ENCODE measurements at places on chromosomes 2 and 18.

DNA sequence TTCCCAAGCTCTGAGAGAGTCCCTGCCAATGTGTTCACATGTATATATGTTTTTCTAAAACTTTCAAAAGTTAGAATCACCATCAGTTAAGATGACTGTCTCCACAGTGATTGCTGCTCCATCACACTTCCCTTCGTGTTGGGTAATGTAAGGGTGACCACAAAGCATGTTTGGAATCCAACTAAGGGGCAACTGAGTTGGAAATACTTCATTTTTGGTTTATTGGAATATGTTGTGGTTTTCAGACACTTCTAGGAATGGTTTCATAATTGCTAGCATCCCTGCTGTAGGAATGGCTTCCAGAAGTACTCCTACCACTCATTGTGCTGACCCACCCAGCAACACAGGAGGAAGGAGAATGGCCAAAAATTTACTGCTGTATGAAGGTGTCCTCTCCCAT lies 212.5 kb upstream of the GULP1 start:
- DNase-seq: peak; percentile 91

DNA sequence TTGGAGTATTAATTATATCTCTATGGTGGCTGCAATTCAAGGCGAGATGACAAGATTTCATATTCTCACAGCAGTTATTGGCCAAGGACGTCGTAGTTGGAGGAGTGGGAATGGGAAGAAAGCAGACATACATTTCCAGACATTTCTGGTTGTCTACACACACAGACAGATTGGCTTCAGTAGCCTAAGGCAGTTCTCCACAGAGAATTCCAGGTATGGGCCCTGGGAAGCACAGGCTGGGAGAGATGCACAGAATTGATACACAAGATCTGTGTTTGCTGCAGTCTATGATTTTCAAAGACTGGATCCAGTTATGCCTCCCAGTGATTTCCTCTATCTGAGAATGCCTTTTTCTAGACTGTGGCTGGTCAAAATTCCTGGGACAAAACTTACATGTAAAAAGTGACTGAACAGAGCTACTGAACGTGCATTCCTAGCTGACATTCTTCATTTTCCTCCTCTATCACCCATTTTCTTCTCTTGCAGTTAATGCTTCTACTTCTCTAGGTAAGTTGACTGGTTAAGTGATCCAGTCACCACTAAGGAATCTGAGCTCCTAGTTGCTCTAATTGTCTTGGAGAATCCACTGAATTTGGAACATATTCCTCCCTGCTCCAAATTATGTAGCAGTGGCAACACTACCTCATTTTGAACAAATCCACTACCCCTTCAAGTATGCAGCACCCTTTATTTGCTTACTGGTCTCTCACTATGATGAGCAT lies 386.7 kb upstream of the CDH7 start:
- DNase-seq: no peak

DNA sequence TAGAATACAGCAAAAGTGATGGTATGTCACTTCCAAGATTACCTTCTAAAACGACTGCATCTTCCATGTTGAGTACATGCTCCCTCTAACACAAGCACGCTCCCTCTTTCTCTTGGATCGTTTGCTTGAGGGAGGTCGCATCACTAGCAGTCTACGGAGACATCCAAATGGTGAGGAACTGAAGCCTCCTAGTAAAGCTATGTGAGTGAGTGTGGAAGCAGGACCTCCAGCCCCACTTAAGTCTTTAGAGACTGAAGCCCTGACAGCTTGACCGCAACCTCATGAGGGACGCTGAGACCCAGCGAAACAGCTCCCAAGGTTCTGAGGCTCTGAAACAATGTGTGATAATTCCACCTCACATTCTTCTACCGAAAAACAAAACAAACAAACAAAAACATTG lies 486.7 kb upstream of the GCFC2 start:
- DNase-seq: no peak

DNA sequence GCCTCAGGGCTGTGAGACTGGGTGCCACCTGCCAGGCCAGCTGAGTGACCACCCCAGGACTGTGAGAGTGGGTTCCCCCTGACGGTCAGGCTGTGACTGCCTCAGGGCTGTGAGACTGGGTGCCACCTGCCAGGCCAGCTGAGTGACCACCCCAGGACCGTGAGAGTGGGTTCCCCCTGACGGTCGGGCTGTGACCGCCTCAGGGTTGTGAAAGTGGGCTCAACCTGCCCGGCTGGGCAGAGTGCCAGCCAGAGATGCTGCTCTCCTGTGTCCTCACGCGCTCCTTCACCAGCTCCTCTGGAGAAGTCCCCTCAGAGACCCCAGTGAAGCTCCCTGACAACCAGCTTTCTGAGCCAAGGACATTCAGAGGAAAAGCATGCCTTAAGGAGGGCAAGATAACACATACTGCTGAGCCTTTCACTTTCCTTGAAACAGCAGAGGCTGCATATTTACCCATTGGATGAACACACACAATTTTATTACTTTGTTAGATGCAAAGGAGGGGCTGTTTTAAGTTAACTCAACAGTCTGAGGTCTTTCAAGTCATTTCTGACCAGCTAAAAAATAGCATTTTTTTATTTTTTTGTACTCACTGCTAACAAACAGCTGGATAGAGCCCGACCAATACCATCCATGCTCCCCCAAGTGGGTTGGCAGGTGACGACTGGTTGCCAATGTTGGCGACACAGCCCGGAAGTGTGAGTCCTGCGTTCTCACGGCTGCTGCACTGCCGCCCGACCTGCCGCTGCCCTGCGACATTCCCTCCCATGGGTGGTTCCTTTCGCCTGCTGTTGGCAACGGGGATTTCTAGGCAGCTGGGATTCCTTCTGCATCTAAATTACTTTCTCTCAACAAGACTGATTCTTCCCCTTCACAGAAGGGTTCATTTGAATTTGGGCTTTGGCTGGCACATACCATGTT lies 70.7 kb downstream of the NDUFA10 start:
- DNase-seq: no peak

GRCh38 chr18:5106730-5107129 lies 90.3 kb downstream of the AKAIN1 start:
- no peak for DNase-seq

DNA sequence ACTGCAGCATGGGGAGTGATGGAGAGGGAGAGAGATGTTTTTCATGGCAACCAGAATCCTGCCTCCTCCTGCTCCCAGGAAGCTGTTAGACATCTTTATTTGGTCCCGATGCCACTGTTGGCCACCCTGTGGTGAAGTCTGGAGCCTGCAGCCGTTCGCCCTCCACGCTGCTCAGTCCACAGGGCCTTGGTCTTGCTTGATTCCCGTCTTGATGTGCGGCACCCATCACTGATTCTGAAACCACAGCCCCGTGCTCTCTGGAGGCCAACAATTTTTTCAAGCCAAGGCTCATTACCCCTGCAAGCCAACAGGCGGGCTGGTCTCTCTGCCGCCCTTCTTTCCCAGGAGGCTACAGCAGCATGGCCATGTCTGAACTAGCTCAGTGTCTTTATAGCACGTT lies 24.5 kb downstream of the SIGLEC15 start:
- no peak for DNase-seq

DNA sequence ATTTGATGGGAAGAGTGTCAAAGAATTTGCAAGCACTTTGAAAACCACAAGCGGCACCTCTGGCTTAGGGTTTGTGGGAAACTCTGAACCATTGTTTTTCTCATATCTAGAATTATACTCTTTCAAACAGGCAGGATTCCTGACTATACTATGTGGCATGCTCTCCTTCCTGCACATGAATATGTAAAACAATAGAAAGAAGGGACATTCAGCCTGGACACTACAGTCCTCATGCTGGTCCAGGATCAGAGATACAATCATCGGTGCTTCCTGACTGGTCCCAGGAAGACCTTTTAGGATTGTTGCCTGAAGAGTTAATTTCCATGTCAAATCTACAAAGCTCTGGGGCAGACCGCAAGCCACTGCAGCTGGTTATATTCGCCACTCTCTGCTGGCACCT lies 55.7 kb upstream of the RASGRP3 start:
- no peak for DNase-seq

- DNase-seq: no peak
These were observed 46.7 kb downstream of the PLA2R1 start for GRCh38 chr2:160015746-160016145.

DNA sequence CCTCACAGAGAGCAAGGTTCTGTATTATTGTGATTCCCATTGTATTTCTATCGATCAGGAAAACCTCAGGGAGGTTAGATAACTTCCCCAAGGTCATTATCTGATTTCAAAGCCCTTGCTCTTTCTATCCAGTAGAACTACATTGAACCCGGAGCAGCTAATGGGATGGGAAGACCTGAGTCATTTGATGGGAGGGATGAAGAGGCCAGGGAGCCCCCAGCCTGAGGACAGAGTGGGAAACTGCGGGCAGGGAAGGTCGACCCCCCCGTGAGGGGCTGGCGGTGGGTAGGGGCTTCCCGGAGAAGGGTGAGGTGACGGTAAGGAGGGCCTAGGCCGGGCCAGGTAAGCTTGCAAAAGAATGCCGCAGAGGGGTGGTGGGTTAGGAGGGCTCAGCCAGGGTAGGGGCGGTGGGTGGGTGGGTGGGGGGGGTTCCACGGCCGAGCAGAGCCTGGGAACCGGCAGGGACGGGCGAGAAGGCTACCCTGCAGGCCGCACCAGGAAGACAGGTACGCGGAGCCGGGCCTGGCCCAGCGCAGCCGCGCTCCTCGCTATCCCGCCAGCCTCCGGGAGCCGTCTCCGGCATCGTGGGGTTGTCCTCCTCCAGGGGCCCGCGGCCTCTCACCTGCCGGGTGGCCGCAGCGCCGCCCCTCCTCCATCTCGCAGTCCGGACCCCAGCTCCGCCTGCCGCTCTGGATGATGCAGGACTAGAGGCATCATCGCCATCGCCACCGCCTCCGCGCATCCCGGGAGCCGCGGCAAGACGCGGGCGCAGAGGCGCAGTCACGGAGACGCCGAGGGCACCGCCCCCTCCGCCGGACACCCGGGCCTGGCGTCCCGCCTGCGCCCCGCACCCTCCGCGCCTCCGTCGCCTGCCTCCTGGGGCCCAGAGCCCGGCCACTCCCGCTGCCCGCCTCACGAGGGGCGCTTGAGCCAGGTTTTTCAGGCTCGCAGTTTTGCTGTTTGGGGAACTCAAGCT lies at the start of gene GPR75:
GPR75 (minus strand) TSS at position 762 of the 976 bp plus-strand sequence. CDS start 5,211 bp downstream, outside the sequence.
- no peak for DNase-seq

GRCh38 chr2:20615466-20616241 lies 35.2 kb downstream of the HS1BP3 start:
- no peak for DNase-seq

GRCh38 chr18:2302628-2303516 lies 268.4 kb downstream of the METTL4 start:
- peak; percentile 68 for DNase-seq

DNA sequence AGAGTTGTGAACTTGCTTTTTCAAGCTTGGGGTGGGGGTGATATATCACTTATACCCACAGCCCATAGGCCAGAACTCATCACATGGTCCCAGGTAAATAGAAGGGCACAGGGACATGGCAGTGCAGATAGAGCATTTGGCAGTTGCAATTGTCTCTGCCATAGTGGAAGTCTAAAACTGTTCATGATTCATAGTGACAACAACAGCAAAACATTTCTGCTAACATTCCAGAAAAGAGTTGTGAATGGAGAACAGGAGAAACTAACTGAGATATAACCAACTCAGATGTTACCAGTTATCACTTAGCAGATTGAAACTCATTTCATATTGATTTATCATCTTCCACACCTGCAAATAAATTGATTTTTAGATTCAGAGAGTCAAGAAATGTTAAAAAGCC lies 278.6 kb upstream of the KYNU start:
- DNase-seq: no peak

DNA sequence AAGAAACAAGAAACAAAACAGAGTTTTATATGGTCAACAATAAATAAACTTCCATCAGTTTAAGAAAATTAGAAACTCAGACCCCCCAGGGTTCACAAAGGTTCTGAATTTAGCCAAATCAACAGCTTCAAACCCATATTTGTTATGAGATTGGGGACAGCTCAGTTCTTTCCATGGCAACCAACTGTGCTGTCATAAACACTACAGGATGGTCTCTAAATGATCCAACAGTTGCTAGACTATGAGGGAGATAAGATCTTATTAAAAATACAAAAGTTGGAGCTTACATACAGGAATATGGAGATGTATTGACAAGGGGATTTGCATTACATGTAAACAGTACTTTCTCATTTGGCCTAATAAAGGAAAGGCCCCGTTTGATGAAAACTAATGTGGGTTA lies 154.6 kb upstream of the CTAGE1 start:
- DNase-seq: no peak

GRCh38 chr18:41955688-41956087 lies 654 bp downstream of the PIK3C3 start:
- no peak for DNase-seq

- no peak for DNase-seq
These were observed 39.8 kb upstream of the C2orf15 start for GRCh38 chr2:99101697-99102096.

GRCh38 chr2:217943446-217944321 lies 59.1 kb downstream of the TNS1 start:
- no peak for DNase-seq

GRCh38 chr2:25009954-25010353 lies 31.9 kb upstream of the EFR3B start:
- no peak for DNase-seq

DNA sequence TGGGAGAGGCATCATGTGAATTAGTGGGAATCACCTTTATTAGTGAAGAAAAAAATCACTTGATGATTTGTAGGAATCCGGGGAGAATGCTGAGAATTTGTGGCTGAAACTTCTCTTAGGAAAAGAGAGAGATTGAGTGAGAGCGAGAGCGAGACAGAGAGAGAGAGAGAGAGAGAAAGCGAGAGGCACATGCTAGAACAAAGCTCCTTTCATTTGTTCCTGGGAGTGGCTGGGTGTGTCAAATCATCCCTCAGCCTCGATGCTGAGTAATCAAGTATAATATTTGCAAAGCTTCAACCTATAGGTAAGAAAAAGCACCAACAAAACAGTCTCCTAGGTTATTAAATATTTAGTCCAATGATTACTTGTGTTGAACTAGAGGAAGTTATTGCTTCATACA lies 4.4 kb upstream of the SERPINB5 start:
- no peak for DNase-seq

GRCh38 chr2:19554520-19554919 lies 196.1 kb upstream of the OSR1 start:
- DNase-seq: no peak

DNA sequence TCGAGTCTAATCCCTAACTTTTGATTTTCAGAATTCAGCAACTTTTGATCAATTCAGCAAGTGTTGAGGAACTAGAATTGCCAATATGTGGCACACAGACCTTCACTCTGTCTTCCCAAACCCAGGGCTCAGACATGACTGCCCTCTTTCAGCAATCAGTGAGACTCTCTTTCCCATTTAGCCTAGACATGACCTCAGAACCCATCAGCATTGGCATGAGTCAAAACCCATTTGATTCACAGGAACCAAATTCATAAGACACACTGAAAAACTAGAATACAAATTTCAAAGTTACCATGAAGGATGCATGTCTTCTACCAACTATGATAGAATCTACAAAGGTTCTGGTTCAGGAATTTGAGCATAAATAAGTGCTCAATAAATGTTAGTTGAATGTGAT lies 113.6 kb upstream of the MAP3K20 start:
- no peak for DNase-seq
